Foreskin keratinocyte (primary cell): ENCODE measurements at places on chromosomes 2 and 18. TPM values are rescaled to one million over a fixed set of nuclear protein-coding genes. Genes with fewer than 3 reads are reported as not detected.

DNA sequence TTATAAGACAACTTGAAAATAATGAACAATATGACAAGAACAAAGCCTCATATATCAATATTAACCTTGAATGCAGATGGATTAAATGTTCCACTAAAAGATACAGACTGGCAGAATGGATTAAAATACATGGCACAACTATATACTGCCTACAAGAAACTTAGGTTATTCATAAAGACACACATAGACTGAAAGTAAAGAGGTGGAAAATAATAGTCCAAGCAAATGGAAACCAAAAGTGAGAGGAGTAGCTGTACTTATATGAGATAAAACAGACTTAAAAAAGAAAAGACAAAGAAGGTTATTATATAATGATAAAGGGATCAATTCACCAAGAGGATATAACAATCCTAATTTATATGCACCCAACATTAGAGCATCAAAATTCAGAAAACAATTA, 18.2 kb downstream of the LMAN1 start:
- DNase-seq, result no peak

- peak; percentile 29 for DNase-seq
Observed at GRCh38 chr2:147181351-147182029, 663.3 kb upstream of the ACVR2A start.

Gene CFAP221
- polyA plus RNA-seq, result not detected in 2 replicates

DNA sequence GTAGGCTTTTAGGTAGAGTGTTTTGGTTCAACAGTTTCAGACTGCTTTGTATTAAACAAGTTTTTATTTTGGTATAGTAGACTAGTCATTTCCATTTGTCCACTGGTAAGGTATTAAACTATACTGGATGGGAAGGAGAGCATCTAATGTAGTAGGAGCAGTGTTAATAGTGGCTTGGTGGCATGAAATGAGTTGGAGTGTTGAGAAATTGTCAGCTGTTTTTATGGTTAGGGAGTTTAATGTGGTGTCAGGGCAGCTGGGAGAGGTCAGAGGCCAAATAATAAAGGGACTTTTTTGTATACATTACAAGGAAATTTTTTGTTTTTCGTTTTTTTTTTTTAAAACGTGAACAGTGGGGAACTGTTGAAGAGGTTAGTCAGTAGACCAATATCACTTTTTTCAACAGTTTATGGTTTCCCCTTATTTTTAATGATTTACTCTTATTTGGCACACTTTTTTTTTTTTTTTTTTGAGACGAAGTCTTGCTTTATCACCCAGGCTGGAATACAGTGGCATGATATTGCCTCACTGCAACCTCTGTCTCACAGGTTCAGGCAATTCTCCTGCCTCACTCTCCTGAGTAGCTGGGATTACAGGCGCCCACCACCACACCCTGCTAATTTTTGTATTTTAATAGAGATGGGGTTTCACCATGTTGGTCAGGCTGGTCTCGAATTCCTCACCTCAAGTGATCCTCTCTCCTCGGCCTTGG, 21.2 kb downstream of the ACTR3 start:
- no peak for DNase-seq

Gene KIAA2012
- polyA plus RNA-seq, result not detected in 2 replicates

DNA sequence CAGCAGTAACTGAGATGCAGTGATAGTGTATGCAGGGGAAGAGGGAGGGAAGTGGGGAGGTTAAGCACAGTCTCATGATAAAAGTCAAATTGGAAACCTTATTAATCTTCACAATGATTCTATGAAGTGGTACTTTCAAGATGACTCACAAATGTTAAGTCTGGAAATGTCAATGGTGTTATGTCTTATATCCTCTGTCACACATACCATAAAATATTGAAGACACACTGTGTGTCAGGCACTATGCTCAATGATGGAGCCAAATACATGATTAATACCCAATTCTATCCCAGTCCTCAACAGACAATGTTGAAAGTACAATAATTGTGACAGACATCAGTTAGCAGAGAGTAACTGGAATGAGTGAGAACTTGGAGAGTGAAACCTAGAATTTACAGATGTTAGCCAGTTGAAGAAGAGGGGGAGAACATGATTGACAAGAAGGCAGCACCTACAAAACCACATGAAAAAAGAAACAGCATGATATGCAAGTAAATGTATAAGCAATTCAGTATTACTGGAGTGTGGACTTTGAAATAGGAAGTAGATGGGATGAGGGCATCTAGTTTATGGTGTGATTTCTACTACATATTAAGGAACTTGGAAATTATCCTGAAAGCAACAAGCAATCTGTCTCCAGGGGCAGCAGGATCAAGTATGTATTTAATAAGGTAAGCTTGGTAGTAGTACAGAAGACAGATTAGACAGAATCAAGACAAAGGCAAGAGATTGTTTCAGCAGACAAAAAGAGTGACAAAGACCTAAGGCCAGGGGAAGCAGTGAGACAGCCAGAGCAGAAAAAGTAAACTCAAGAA, 107.6 kb downstream of the STRN start:
- no peak for DNase-seq

DNA sequence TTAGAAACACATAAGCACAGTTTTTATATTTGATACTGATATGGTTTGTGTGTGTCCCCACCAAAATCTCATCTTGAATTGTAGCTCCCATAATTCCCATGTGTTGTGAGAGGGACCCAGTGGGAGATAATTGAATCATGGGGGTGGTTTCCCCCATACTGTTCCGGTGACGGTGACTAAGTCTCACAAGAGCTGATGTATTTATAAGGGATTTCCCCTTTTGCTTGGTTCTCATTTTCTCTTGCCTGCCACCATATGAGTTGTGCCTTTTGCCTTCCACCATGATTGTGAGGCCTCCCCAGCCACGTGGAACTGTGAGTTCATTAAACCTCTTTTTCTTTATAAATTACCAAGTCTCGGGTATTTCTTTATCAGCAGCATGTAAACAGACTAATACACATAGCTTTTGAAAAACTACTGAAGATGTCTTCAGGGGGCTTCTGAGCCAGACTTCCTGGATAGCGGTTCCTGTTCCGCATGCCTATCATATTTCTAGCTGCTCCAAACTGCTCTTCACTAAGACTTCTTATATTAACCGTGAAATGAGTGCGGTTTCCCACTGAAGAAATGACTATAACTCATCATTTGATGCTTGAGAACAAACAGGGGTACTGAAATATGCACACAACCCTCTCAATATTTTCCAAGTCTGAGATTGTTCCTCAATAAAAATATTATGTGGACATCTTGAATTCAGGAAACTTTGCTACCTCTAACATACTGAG, 75.8 kb downstream of the SPHKAP start:
- no peak for DNase-seq

DNA sequence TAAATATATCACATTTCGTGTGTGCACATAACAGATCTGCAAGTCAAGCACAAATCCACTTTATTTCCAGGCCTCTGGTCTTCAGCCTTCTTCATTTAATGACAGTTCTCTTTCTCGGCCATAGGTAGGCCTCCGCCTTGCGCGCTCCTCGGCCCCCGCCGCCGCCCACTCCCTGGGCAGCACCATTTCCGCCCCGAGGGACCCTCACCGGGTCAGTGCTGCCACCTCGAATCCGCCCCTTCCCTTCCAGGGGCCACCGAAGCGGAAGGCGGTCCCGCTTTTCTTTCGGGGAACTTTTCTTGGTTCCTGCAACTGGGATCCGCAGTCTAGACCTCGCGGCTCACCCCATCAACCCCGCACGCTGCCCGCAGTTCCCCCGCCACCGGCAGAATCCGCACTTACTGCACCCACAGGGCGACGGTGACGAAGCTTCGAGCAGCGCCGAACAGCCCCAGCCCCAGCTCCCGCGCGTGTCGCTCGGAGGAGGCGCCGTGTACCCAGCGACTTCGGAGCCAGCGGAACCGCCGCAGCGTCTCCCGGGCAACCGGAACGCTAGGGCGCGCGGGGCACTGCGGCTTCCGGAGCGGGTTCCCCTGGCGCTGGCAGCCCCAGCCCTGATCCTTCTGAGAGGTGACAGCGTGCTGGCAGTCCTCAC, at the start of gene CDKL4:
Gene CDKL4, minus strand, starts transcription at position 502 of the 655 bp plus-strand sequence.
- DNase-seq, result no peak

DNA sequence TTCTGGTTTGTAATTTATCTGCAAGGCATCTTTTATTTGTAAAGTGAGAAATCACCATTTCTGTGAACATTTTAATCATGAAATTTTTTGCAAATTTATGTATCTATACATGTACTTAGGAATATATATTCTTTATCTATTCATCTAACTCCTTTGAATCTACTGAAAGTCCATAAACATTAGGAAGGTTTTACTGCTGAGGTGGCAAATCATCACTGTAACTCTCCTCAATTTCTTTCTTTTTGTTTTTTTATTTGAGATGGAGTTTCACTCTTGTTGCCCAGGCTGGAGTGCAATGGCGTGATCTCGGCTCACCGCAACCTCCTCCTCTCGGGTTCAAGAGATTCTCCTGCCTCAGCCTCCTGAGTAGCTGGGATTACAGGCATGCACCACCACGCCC, 296.3 kb downstream of the AGPS start:
- DNase-seq, result no peak

- DNase-seq, result peak; percentile 49
Observed at GRCh38 chr2:219308142-219309101, 779 bp downstream of the PTPRN start.

DNA sequence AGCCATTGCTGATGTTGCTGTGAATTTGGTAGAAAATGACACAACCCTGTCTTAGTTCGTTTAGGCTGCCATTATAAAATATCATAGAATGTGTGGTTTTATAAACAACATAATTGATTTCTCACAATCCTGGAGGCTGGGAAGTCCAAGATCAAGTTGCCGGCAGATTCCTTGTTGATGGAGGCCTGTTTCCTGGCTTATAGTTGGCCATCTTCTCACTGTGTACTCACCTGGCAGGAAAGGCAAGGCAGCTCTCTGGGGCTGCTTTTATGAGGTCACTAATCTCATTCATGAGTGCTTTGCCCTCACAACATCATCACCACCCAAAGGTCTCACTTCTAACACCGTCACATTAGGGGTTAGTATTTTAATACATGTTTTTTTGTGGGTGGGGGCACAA, 58.4 kb downstream of the PHLPP1 start:
- no peak for DNase-seq

DNA sequence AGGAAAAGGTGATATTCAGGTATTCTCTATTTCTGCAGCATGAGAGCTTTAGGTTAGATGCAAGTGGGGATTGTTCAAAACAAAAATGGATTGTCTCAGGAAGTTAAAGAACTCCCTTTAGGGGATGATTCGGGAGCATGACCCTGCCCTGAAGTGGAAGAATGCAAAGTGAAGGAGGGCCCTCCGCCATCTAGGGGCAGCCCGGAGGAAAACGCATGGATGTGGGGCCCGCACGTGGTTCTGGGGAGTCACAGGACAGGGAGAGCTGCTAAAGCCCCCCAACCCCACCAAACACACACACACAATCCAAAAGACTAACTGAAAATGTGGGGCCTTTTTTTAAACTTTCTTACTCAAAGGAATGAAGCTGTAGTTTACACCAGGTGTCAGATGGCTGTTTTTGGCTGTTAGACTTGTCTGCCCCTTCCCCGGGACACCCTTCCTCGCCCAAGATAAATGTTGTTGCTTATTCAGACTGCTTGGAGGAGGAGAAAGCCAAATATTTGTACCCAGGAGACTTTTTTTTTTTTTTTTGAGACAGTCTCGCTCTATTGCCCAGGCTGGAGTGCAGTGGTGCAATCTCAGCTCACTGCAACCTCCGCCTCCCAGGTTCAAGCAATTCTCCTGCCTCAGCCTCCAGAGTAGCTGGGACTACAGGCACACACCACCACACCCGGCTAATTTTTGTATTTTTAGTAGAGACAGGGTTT, 78.8 kb downstream of the HNRNPLL start:
- no peak for DNase-seq

DNA sequence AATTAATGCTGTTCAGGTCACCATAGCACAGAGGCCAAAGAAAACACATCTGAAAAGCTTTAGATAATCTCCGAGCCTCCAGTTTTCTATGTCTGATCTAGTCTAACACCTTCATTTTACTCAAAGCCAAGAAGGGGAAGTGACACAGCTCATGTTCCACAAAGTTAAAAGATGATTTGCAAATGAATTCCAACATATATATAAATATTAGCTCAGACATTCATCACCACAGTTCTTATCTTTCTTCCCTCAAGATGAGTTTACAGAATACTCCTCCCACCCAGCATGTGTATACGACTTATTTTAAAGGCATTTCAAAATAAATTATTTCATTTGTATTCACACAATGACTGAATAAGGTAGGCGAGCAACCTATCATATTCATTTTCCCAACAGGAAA, 82.4 kb downstream of the AAK1 start:
- no peak for DNase-seq

GRCh38 chr2:41930807-41931566, 116.8 kb upstream of the PKDCC start:
- DNase-seq, result no peak

GRCh38 chr2:16621316-16621715, 44.3 kb downstream of the CYRIA start:
- no peak for DNase-seq

- no peak for DNase-seq
Observed at GRCh38 chr18:8121942-8122480, 487.2 kb upstream of the RAB12 start.

GRCh38 chr18:6683112-6683876, 46.2 kb upstream of the ARHGAP28 start:
- no peak for DNase-seq

DNA sequence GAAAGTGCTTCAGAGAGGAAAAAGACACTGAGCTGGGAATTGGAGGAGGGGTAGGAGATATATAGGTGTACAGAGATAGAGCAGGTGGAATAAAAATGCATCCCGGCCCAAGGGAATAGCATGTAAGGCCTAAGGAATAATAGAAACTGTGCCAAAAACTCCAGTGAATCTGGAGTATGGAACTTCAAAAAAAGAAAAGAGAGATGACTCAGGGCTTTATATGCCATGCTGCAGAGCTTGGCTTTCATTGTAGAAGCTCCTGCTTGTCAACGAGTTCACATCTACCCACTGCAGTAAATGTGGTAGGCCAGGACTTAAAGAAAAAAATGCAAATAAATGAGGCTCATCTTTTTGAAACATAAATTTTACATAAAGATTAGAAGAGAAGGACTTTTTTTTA, 131.8 kb downstream of the MREG start:
- no peak for DNase-seq

GRCh38 chr18:23032030-23032582, 99.0 kb downstream of the RBBP8 start:
- peak; percentile 90 for DNase-seq

DNA sequence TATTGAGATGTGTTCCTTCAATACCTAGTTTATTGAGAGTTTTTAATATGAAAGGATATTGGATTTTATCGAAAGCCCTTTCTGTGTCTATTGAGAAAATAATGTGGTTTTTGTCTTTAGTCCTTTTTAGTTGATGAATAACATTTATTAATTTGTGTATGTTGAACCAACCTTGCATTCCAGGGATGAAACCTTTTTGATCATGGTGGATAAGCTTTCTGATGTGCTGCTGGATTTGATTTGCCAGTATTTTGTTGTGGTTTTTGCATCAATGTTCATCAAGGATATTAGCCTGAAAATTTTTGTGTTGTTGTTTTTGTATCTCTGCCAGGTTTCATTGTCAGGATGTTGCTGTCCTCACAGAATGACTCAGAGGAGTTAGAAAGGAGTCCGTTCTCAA, 1710.4 kb downstream of the SUCLG1 start:
- DNase-seq, result no peak

Gene KCNG2
- not detected in 2 replicates for polyA plus RNA-seq

- peak; percentile 100 for DNase-seq
Observed at GRCh38 chr2:26008851-26009566, 24.9 kb upstream of the RAB10 start.
